ENCODE measurements at places on chromosomes 6 and 20.
A peak's percentile ranks its signal among the peaks of the same experiment; 100 is the strongest.

GRCh38 chr20:50048420-50049166 lies 64.4 kb downstream of the UBE2V1 start:
- DNase-seq, result no peak

DNA sequence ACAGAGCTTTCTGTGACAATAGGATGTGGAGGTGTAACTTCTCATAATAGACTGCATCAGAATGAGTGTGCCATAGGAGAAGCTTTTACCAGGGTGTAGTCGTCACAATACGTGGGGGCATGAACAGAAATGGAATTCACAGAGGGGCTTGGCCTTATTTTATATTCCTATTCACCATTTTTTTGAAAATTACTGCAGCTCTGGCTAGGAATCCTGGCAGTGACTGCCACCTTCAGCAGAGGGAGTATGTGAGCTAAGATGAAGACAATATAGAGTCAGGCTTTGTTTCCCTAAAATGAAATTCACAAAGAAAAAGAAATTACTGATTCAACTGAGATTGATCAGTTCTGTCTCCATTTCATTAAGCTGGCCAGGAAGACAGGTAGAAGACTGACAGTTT lies 13.9 kb downstream of the TOMM6 start:
- no peak for DNase-seq

- DNase-seq, result no peak
Measured at GRCh38 chr20:35108921-35109320, 16.3 kb upstream of the TRPC4AP start.

- DNase-seq, result no peak
Measured at GRCh38 chr6:21593927-21594415, 420 bp downstream of the SOX4 start.

DNA sequence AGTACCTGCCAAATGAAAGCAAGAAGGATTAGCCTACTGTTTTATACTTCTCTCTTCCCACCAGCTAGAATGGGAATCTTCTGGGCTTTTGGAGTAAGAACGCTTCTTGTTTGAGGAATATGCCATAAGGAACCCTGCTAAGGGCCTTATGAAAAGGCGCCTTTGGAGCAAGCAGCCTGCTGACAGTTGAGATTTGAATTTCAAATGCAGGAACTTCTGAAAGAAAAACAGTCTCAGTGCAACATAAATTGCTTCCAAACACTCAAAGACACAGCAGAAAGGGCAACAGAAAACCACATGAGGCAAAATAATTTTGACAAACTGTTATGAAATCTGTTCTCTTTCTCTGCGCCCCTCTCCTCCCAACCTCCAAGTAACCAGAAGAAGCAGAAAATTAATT lies 149.4 kb upstream of the B3GAT2 start:
- DNase-seq, result no peak

DNA sequence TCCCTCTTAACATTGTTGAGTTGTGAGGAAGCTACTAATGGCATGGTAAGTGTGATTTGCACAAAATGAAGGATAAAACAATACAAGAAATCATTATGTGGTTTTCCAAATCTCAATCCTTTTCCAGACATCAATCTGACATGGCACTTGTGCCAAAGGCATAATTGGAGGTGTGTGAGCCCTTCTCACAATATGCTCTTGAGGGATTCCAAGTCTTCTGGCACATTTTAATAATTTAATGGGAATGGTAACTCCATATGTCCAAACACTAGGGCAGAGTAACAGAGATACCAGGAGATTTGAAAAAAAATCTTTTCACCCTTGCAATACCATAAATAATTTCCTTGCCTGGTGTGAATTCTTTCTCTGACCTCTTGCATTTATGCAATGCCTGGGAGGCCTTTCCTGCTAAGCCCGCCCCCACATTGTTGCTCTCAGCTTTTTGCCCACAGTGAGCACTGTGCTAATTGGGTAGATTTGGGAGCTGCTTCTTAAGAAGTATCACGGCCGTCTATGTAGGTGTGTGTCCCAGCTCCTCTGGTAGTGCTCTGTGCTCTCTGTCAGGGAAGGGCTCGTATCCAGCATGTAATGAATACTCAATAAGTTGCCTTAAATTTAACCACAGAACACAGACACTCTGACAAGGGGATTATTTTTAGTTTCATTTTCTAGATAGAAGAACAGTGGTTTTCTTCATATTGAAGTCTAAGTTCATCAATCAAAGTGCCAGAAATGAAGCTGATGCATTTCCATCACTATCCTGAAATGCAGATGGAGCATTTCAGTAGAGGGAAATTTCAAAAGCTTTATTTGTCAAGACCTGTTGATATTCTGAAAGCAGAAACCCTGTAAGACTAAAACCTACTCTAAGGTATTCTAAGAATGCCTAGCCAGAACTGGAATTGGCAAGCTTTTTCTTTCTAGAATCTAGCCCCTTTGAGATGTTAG lies 54.4 kb upstream of the CEP85L start:
- DNase-seq, result peak; percentile 67

DNA sequence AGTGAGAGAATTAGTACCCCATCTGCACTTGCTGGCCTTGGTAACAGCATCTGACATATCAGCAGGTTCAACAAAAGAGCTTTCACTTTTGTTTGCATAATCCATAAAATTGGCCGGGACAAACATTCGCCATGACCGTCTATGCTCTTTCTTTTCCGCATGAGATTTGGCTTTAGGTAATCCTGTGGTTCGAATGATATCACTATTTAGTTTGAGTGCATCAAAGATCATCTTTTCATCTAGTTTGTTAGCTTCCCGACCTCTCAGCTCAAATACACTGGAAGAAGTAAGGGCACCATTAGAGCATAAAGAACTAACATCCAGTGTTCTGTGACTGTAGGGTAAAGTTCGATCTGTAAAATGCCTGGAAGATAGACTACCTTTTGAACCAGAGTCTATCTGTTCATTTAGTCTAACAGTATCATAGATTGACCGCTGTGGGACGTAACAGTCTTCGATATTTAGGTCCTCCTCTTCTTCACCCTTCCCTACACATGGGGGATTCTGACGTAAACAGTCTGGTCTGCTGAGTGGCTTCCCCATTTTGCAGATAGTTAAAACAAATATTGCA lies 101.6 kb downstream of the DST start:
- DNase-seq, result no peak

DNA sequence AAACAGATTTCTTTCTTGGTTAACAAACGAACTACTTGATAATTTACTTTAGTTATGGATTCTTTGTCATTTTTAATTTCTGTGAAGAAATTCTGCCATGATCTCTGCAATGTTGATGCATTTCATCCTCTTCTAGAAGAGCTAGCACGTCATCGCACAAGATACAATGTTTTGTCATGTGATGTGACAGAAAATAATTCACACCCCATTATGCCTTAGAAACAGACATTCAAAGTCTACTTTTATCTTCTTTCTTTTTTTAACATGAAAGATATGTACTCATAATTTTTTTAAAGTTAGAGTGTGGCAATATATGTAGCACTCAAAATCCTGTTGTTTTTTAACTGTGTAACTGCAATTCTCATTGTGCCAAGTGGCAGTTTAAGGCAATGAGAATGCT lies 39.6 kb upstream of the NELFCD start:
- no peak for DNase-seq
